ENCODE measurements at places on chromosomes 2 and 18.

GRCh38 chr18:42296723-42297122 lies 341.7 kb downstream of the PIK3C3 start:
- no peak for DNase-seq

DNA sequence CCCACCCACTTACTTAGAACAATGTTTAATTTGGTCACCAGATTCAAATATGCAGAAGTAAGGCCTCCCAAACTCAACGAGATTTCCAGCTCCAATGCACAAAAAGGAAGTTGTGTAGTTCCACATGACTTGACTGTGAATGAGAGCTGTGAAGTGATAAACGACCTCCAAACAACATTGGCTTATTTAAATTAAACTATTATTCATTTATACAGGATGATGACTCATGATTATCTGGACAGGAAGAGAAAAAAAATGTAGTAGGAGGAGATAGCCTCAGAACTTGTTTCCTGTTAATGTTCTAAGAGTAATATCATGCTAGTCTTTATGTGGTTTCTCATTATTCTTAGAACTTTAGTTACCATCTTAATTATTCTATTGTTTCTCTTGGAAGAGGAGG lies 237.3 kb downstream of the C1D start:
- DNase-seq: no peak

DNA sequence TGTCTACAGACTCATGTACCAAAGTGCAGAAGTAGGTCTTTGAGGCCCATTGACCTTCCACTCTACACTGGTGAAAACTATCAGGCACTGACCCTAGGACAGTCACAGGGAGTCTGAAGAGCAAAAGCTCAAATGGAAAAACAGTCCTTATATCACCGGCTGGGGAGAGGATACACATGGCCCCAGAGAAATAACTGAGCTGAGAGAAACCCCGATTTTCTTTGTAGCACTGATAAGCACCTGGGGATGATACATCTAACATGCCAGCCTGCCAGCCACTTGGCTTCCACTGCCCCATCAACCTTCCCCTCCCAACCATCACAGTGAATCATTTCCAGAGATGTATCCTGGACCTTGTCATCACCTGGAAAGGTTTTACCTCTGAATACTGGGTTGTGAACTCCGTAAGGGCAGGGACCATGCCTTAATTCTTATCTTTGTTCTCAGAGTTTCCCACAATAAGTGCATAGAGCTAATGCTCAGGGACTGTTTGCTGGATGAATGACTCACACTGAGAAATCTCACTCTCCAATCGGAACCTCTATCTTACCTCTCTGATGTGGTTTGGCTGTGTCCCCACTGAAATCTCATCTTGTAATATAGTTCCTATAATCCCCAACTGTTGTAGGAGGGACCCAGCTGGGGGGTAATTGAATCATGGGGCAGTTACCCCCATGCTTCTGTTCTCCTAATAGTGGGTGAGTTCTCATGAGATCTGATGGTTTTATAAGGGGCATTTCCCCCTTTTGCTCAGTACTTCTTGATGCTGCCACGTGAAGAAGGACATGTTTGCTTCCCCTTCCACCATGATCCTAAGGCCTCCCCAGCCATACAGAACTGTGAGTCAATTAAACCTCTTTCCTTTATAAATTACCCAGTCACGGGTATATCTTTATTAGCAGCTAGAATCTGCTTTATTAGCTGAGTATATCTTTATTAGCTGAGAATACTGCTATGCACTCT lies 37.1 kb downstream of the EVA1A start:
- DNase-seq: no peak

GRCh38 chr2:128300151-128301020 lies 18.3 kb downstream of the HS6ST1 start:
- no peak for DNase-seq

GRCh38 chr2:200877443-200877842 lies 11.4 kb downstream of the PPIL3 start:
- DNase-seq: no peak

DNA sequence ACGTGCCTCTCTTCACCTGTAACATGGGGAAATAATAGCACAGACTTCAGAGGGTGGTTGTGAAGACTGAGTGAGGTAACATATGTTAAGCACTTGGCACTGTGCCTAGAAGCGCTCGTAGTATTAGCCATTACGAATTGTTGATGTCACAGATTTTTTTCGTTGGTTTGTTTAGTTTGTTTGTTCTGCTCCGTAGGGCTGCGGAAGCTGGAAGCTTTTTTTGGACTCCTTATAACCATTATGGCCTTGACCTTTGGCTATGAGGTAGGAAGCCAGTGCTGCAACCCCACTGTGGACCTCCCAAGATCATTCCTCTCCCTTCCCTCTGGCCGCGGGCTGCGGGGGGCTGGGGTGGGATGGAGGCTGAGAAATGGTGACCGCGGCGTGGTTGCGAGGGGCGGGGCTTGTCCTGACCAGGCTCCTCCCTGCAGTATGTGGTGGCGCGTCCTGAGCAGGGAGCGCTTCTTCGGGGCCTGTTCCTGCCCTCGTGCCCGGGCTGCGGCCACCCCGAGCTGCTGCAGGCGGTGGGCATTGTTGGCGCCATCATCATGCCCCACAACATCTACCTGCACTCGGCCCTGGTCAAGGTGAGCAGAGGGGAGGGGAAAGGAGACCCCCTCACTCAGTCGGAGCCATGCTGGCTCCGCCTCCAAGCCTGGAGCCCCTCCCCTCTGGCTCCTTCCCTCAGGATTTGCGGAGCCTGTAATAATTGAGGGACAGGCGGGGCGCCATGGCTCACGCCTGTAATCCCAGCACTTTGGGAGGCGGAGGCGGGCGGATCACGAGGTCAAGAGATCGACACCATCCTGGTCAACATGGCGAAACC lies 5.5 kb downstream of the SLC11A1 start:
- no peak for DNase-seq

DNA sequence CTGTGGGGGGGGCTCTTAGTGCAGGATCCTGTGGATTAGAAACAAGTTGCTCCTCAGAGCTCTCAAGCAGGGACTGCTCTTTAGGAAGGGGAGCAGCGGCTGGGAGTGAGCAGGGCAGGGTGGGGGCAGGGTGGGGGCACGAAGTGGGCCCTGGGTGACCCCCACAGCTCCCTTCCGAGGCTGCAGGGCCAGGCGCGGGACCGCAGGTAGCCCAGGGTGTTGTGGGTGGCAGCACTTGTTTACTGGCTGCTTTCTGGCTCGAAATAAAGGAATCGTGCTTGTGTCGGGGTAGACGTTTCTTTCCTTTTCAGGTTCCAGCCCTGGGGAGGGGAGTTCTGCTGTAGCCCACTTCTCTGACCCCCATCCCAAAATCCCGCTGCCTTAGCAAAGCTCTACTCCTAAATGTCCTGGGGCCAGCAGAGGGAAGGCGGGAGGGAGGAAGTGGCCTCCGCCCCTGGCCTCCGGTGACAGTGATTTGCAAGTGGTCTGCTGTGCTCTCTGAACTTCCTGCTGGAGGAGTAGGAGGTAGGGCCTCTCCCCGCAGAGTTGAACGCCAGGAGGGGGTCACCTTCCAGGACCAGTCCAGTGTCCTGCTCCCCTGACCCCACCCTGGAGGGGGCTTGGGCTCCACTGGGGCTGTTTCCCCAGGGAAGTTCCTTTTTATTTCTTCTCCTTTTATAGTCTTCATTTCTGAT lies 8.3 kb downstream of the NEU4 start:
- no peak for DNase-seq

DNA sequence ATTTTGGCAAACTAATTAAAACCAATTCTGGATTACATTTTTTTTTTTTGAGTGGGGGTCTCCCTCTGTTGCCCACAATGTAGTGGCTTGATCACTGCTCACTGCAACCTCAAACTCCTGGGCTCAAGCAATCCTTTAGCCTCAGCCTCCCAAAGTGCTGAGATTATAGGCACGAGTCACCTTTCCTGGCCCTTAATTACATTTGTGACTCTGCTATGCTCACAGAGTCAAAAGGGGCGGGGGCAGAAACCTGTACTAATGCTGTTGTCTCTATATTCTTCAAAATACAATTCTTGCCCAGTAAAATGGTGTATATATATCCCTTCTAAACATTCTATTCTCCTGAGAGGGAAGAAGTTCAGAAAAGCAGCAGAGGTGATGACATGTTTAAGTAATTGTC lies 23.2 kb downstream of the PRKD3 start:
- no peak for DNase-seq

- no peak for DNase-seq
Measured at GRCh38 chr2:46490521-46491141, 11.3 kb downstream of the TMEM247 start.

GRCh38 chr2:101873543-101873942 lies 118.2 kb upstream of the IL1R2 start:
- no peak for DNase-seq

DNA sequence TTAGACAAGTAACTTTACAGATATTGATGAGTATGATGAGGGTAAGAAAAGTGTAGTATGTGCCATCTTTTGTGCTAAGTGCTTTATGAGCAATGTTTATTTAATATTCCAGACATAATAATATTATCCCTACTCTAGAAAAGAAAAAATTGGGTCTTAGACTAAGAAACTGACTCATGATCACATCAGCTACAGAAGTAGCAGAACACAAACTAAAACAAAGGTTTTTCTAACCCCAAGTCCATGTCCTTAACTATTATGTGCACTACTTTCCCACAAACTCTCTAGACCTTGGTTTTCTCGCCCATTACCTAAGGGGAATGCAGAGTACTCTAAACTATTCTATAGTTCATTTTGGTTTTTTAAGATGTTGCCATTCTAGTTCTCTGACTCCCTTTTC lies 64.5 kb downstream of the BAZ2B start:
- DNase-seq: no peak

DNA sequence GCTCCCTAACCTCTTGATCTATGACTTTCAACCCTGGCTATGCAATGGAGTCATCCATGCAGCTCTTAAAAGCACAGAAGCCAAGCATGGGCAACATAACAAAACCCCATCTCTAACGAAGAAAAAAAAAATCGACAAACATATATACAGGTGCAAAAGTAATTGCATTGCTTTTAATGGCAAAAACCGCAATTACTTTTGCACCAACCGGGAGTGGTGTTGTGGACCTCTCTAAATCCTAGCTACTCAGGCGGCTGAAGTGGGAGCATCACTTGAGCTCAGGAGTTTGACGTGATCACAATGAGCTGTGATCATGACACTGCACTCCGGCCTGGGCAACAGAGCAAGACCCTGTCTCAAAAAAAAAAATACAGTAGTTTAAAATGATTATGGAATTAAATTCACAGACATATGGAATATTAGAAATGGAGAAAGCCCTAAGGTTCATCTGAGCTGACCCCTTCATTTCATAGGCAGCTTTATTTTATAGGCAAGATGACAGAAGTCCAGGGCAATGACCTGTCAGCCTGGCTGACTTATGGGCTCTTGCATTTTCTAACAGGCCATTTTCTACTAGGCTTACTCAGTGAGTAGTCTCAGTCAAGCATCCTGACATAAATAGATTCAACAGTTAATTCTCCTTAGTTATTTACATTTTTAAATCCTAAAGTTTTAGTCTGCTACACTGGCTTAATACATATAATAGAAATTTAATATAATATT lies 183.8 kb downstream of the ANKRD44 start:
- DNase-seq: no peak

GRCh38 chr2:213288913-213289700 lies 4.8 kb downstream of the SPAG16 start:
- DNase-seq: no peak

- no peak for DNase-seq
Measured at GRCh38 chr2:158907926-158908456, 60.4 kb upstream of the TANC1 start.

- DNase-seq: no peak
Measured at GRCh38 chr2:217451666-217452065, 551.1 kb downstream of the TNS1 start.

GRCh38 chr2:224546926-224547325 lies 38.2 kb downstream of the CUL3 start:
- DNase-seq: no peak

GRCh38 chr2:124753842-124754241 lies 728.8 kb downstream of the CNTNAP5 start:
- DNase-seq: no peak

DNA sequence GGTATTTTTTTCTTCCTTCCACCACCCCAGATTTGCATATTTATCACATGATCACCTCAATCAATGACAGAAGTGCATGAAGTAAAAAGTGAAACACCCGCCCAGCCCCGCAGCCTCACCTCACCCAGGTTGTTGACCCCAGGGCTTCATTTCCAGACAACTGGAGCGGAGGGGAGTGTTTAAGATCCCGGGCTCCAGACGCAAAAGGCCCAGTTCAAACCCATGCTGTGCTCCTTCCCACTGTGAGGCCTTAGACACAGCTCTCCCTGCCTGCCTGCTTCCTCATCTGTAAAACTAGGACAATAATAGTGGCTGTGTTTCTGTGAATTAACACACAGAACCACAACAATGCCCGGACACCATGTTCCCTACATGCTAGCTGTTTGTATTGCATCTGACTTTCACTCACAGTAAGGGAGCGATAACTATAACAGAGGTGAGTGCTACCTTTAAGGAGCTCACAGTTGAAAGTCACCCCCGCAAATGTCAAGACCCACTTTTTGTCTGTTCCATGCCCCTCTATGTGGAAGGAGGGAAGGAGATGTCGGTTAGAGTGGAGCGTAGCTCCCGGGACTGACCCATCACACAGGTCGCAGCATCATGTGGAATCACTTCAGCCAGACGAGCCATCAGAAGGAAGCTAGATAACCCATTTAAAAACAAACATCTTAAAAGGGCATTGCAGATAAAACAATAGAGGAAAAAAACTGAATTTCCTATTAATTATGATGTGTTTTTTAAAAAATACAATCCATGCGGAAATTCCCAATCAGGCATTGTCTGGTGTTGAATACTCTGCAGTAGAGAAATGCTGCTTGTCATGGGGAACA lies 77.5 kb upstream of the DAPL1 start:
- DNase-seq: no peak

GRCh38 chr2:42013409-42013808 lies 34.4 kb upstream of the PKDCC start:
- DNase-seq: no peak

GRCh38 chr2:215332872-215333595 lies 21.2 kb downstream of the ATIC start:
- no peak for DNase-seq

- DNase-seq: no peak
Measured at GRCh38 chr2:101502095-101502494, 27.2 kb upstream of the RFX8 start.

GRCh38 chr18:68759308-68759707 lies 38.6 kb upstream of the CCDC102B start:
- DNase-seq: no peak

DNA sequence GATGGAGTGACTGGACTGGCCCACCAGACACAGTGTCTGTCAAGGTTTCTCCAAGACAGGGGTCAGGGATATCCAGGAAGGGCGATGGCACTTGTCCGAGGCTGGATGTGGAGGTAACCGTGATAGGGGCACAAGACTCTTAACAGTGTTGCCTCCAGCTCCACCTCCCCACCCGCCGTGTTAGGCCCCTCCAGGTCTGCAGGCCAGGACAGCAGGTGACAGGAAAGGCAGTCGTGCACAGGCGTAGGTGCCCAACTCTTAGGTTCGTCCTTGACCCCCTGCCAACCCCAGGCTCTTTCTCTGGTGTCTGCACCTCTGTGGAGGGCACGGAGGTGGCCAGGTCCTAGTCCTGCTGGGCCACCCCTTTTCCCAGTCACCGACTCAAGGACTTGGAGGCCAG lies 10.1 kb downstream of the ITM2C start:
- DNase-seq: no peak

GRCh38 chr18:4241090-4241617 lies 214.0 kb downstream of the DLGAP1 start:
- no peak for DNase-seq
